ENCODE measurements at places on chromosomes 12 and 14.

- DNase-seq = no peak
These were observed 494.4 kb upstream of the RGS6 start for GRCh38 chr14:71437870-71438269.

GRCh38 chr14:99266181-99267178 is 5.5 kb downstream of the BCL11B start:
- DNase-seq = peak; percentile 93

GRCh38 chr12:51323966-51324895 is at the start of gene BIN2:
Gene BIN2, minus strand, starts transcription at chr12:51324174. Its CDS starts 72 bp downstream, at chr12:51324102.
- DNase-seq = no peak

- no peak for DNase-seq
These were observed 499.3 kb downstream of the FOXG1 start for GRCh38 chr14:29265852-29266251.

- DNase-seq = no peak
These were observed 9.8 kb upstream of the KRT8 start for GRCh38 chr12:52914576-52915121.

DNA sequence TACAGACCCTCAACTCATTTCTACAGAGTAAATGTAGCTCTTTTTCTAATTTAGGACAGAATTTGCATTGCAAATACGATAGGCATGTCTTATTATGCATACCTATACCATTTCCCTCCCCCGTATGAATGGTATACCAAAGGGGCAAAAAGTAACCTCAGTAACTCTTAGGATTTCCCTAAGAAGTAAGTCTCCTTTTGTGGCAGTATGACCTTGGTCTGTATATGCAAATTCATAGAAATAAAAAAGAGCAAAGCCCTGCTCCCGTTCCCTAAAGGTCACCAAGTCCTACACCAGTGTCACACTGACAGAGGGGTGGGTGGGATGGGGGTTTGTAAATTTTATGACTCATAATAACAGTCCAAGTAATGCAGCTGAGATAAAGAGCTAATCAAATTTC is 365.8 kb upstream of the CCDC196 start:
- DNase-seq = no peak

DNA sequence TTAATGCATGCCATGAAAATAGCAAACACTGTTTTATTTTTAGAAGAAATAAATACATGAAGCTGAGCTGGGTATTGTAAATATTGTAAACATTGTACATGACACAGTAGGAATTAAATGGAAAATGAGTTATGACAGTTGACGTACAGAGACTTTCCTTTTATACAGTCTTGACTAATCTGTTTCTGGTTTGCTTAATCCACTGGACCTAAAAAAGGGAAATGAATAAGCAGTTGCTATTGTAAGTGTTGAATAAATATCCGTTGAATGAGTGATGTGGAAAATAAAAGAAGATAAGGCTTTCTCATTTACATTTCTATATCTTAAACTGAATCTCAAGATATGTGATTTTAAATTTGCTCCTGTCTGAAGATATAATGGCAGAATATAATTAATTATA is 15.0 kb downstream of the PMCH start:
- peak; percentile 39 for DNase-seq

GRCh38 chr12:47707355-47707754 is 1.5 kb upstream of the RPAP3 start:
- no peak for DNase-seq

GRCh38 chr14:63650256-63650952 is 8.7 kb upstream of the WDR89 start:
- DNase-seq = no peak

GRCh38 chr12:104729610-104730446 is 228.3 kb downstream of the SLC41A2 start:
- DNase-seq = no peak

GRCh38 chr12:8594072-8594471 is 18.6 kb downstream of the AICDA start:
- peak; percentile 25 for DNase-seq

DNA sequence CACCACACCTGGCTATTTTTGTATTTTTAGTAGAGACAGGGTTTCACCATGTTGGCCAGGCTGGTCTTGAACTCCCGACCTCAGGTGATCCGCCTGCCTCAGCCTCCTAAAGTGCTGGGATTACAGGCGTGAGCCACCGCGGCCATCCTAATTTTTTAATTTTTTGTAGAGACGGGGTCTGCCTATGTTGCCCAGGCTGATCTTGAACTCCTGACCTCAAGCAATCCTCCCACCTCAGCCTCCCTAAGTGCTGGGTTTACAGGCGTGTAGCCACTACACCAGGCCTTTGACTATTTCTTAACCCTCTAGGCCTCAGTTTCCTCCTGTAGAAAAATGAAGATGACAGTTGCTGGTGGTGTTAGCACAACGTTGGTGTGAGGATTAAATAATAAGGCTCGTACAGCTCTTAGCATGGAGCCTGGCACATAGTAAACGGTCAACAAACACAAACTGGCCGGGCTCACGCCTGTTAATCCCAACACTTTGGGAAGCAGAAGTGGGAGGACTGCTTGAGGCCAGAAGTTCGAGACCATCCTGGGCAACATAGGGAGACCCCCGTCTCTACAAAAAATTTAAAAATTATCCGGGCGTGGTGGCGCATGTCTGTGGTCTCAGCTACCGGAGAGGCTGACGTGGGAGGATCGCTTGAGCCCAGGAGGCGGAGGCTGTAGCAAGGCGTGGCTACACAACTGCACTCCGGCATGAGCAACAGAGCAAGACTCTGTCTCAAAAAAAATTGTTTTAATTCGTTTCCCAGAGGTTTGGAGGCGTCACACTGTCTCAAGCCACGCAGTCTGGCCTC is 979 bp downstream of the DDX54 start:
- DNase-seq = no peak

DNA sequence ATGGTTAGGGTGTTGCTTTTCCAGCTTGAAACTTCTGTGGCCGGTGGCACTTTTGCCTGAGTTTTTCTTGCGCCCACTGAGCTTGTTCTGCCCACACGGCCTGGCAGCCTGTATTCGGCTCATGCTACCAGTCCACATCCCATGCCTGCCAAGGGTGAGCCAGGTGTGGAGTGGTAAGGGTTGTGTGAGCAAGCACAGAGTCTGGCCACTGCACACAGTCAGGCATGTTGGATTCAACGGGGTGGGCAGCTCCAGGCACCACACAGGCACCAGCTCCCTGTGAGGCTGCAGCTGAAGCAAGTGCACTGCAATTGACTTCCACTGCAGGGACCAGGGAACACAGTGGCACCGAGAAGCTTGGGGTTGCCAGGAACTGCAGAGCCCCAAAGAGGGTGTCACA is 18.8 kb upstream of the NTS start:
- no peak for DNase-seq

GRCh38 chr12:16187660-16188059 is 89.8 kb downstream of the SLC15A5 start:
- DNase-seq = peak; percentile 22
